Activated CD8-positive, alpha-beta memory T cell treated with anti-CD3 and anti-CD28 coated beads, Interleukin-2, amount 10 ng/mL, durations not matched to agents 7 days and 5 days (primary cell): ENCODE measurements at places on chromosomes 1 and 21. TPM values are rescaled to one million over a fixed set of nuclear protein-coding genes. Genes with fewer than 3 reads are reported as not detected.

The DNTTIP2 gene
- 74.5 TPM for total RNA-seq

The UBE2U gene
- not detected for total RNA-seq

The HRNR gene
- not detected for total RNA-seq

The LCE3B gene
- not detected for total RNA-seq

The FLG2 gene
- total RNA-seq = not detected

The OR6N1 gene
- not detected for total RNA-seq

The DTL gene
- 86.2 TPM for total RNA-seq

The CATSPER4 gene
- 0.15 TPM for total RNA-seq

The FGR gene
- 0.30 TPM for total RNA-seq

The CAPN8 gene
- not detected for total RNA-seq

The SH2D2A gene
- total RNA-seq = 157 TPM

The EXTL1 gene
- not detected for total RNA-seq

The MXRA8 gene
- total RNA-seq = 0.61 TPM

The TNFRSF25 gene
- 54.3 TPM for total RNA-seq

The SNRPE gene
- 167 TPM for total RNA-seq

The MEF2D gene
- 63.1 TPM for total RNA-seq

The SELP gene
- total RNA-seq = not detected

The UBXN10 gene
- 0.23 TPM for total RNA-seq
